Activated CD8-positive, alpha-beta memory T cell treated with anti-CD3 and anti-CD28 coated beads for 4 hours (primary cell): ENCODE measurements at places on chromosomes 11 and 22.

GRCh38 chr11:75677909-75678308, 9.1 kb upstream of the MAP6 start:
- no peak for DNase-seq

DNA sequence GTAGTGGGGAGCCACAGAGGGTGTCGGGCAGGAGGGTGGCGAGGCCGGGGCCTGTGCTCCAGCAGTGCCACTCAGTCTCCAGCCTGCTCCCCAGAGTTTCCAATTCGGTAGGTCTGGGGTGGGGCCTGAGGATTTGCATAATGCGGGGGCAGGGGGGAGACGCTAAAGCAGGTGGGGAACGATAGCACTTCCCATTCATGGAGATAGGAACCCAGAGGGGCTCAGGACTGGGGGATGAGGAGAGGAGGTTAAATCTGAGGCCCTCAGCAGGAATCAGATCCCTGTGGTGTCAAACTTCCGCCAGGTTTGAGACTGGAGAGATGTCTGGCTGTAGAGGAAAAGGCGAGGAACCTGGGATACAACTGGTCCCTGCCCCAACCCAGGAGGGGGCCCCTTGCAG, 29.8 kb downstream of the WNT11 start:
- DNase-seq = no peak

DNA sequence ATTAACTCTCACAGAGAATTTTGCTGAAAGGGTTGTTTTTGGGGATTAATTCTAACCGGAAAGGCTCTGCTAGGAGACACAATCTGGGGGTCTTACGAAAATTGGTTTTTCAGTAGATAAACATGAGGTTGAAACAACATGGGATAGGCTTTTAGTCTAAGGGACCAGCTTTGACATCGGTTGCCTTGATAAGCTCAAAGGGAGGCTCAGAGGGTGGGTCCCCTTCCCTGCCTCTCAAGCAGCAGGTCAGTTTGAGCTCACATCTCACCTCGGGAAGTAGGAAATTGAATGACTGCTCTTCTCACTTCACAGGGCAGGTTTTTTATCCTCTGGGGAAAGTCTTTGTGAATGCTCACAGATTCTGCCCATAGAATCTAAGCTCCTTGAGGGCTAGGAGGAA, 70.2 kb upstream of the KIRREL3 start:
- no peak for DNase-seq

DNA sequence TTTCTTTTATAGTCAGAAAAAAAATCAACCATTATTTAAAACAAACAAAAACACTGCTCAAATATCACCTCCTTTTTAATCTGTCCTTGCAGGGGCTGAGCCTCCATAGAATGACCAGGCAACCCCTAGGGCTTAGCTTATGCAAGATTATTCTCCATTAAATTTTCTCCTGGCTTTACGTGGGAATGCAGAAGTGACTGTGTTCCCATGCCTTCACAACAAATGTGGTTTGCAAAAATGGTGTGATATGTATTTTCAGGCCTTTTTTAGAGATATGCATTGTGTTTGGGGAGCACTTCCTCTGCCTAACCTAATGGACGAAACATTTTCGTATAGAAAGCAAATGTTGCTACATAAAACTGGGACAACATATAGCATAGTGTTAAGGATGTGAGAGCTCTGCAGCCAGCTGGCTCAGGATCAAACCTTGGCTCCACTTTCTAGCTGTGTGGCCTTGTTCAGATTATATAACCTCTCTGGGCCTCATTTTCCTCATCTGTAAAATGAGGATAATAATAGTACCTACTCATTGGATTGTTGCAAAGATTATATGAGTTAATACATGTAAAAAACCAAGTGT, 82.6 kb downstream of the PARVA start:
- DNase-seq = no peak

DNA sequence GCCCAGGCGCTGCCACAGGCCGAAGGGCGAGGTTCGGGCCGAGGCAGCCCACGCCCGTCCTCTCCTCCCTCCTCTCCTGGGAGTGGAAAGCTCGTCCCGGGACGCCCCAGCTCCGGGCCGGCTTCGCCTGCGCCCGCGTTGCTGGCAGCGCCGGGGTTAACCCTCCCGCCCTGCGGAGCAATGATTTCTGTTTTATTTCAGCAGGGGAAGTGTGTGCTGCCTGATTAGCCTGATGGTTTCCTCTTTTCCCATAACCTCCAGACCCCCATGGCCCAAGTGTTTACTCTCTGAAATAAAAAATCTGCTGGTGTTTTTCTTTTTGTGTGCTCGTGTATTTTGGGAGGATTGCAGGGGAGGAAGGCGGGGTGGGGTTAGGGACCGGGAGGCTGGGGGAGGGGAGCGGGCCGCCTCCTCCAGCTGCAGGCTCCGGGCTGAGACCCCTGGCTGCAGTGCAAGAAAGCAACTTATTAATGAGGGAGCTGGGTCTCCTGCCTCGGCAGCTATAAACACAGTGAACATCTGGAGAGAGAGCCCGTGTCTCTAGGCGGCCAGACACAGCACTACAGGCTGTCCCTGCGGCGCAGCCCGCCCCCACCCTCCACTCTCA, 38.6 kb downstream of the ETS1 start:
- DNase-seq = no peak

DNA sequence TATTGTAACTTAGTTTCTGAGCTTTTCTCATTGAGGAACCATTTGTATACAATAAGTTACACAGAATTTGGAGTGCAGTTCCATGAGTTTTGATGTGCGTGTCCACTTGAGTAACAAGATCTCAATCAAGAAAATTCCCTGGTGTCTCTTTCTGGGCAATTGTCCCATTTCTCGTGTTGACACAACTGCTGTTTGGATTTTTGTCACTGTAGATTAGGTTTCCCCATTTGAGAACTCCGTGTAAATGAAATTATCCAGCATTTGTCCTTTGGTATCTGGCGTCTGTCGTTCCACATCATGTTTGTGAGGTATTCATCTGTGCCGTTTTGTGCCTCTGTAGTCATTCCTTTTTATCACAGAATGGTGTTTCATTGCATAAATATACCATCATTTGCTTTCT, 547.0 kb downstream of the TBC1D22A start:
- DNase-seq = no peak

- DNase-seq = no peak
These were observed 28.0 kb downstream of the SWAP70 start for GRCh38 chr11:9691865-9692264.

- DNase-seq = no peak
These were observed 29.8 kb downstream of the ANKK1 start for GRCh38 chr11:113417428-113417827.

DNA sequence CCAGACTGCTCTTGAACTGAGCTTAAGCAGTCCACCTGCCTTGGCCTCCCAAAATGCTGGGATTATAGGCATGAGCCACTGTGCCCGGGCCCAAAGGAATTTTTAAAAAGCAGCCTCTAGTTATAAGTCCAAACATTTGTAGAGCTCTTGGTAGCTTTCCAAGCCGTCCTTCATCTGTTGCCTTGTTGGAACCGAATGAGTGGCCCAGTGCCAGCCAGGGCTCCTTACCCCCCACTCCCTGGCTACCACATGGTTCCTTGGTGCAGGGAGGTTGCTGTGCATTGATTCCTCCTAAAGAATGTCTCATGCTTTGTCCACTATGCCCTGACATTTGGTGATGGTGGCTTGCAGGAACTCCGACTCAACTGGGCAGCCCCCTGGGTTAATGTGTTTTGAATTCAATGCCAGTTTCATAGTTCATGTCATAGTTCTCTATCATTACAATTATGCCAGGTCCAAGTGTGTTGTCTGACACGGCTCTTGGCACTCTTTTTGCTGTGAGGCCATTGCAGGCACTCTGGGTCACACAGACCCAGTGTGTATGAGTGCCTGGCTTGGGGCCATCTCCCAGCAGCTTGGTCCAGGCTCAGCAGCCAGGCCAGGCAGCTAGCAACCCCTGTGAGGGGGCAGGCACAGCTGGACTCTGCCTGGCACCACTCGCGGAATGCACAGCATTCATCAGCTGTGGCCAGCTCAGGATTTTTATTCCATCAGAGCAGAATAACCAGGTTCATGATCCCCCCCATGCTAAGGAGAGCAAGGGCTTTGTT, 13.3 kb upstream of the MICALL1 start:
- DNase-seq = no peak

GRCh38 chr11:75293903-75294302, 53.3 kb downstream of the TPBGL start:
- no peak for DNase-seq

- no peak for DNase-seq
These were observed 10.8 kb upstream of the TPP1 start for GRCh38 chr11:6629892-6630631.

DNA sequence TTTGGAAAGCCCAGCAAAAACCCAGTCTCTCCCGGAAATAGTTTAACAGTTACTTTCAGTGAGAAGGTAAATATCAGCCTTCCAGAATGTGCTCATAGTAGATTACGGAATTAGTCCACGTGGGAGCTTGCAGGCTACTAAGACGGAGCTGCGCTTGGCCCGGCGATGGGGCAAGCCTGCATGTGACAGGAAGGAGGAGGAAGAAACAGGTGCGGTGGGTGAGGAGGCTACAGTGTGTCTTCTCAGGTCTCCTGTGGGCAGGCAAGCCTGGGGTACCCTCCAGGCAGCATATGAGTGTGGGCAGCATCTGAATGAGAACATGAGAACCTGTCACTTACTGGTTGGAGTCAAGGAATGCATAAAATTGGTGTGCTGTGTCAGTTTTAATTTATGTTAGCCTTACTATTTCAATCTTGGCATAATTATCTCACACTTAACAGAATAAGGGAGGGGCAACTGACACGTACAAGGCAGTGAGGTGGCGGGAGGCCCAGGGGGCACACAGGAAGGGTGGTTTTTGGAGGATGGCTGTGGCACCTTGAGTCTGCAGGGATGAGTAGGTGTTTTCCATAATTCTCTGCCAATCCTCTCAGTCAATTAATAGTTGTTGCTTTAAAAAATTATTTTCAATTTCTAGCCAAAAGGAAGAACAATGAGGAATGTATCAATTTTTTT, 35.7 kb downstream of the CLMP start:
- no peak for DNase-seq

DNA sequence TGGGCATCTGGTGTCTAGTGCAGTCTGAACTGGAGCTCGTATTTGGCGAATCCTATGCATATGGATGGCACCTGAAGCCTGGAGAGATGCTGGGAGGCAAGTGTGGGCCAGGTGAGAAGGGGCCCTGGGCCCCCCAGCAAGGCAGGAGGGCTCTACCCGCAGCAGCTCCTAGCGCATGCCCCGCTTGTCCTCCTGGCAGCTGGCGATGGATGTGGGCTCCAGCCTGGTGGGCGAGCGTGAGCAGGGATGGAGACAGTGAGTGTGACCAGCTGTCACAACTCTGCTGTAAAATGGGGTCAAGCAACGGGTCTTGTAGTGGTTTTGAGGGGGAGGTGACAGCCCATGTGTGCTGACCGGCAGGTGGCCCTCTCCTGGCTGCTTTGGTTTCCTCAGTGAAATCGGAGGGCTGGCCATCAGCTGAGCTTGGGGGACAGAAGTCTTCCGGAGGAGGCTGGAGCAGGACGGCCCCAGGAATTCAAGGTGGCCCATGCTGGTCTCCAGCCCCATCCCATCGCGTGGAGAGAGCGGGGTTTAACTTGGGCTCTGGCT, 12.0 kb downstream of the FRMD8 start:
- no peak for DNase-seq

- DNase-seq = no peak
These were observed 949 bp downstream of the TP53AIP1 start for GRCh38 chr11:128941573-128942271.

DNA sequence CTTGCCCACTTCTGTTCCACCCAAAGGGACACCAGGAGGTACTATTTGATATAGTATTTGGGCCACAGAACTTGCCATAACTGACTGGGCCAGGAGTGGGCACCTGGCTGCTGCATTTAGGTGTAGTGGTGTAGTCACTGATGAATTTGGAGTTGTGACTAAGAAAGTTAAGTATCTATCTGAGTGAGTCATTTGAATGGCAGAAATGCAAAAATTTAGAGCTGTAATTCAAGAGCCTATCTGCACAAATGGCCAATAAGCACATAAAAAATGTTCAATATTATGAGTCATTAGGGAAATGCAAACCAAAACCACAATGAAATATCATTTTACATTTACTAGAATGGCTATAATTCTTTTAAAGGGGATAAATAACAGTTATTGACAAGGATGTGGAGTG, 14.7 kb downstream of the GLYATL2 start:
- DNase-seq = no peak

DNA sequence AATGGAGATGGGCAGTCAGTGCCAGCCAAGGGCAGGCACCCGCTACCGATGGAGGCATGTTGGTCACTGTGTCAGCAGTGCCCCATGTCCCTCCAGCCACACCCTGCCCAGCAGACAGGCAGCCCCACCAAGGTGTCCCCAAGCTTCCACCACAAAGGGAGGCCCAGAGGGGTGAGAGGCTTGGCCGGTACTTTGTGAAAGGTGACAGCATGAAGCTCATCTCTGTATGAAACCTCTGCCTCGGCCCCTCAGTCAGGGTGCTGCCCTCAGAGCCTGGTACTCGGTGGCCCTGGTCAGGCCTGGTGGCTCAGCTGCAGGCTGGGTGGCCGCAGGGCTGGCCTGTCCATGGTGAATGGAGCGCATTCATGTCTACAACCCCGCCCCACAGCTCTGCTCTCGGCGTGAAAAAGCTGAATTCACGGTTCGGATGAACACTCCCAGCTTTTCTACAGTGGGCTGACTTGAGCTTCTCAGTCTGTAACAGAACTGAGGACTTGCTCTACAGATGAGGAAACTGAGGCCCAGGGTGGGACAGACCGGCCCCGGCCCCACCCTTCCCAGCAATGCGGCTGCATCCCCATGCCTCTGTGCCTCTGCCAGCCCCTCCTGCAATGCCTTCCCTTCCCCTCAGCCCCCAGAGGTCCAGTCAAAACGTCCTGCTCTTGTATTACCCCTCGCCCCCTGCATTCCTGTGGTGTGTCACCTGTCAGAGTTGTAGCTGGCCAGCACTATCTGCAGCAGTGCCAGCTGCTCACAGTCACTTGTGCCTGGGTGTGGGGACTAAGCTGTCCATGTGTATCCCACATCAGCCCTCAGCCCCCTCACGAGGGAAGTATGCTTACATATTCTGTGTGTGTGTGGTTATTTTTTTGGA, 27.7 kb downstream of the RSPH14 start:
- DNase-seq = no peak

DNA sequence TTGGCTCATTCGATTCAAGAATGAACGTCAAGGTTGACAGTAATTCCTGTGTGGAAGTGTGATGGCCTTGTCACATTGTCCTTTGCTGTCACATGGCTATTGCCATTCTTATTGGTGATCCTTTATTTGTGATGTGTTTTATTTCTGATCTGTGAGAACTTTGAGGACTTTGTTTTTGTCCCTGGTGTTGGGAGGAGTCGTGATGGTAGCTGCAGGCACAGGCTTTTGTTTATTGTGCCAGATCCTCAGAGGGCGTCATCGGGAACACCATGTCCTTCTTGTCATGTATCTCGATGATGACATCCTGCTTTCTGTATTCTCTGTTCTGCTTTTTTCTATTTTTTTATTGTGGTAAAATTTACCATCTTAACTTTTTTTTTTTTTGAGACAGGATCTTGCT, 5.6 kb downstream of the PICK1 start:
- DNase-seq = no peak

GRCh38 chr11:66115638-66116301, 45.7 kb downstream of the PACS1 start:
- DNase-seq = no peak

DNA sequence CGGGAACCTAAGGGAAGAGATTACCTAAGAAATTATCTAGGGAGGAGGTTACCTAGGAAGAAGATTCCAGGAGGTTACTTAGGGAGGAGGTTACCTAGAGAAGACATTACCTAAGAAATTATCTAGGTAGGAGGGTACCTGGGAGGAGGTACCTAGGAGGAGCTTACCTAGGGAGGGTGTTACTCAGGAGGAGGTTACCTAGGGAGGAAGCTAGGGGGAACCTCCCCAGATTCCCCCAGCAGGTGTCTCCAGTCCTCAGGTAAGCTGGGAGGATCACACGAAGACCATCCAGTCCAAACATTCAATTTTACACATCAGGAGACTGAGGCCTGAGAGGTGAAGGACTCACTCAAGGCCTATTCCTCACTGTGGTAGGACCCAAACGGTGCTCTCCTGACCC, 482.8 kb downstream of the TBC1D22A start:
- DNase-seq = no peak
